ENCODE measurements at places on chromosomes 3 and 15.

GRCh38 chr3:46193436-46193835 is 14.7 kb downstream of the CCR1 start:
- DNase-seq, result no peak

- DNase-seq, result no peak
Measured at GRCh38 chr15:87602371-87602770, 654.2 kb downstream of the NTRK3 start.

- no peak for DNase-seq
Measured at GRCh38 chr3:189369636-189370035, 197.9 kb downstream of the TPRG1 start.

DNA sequence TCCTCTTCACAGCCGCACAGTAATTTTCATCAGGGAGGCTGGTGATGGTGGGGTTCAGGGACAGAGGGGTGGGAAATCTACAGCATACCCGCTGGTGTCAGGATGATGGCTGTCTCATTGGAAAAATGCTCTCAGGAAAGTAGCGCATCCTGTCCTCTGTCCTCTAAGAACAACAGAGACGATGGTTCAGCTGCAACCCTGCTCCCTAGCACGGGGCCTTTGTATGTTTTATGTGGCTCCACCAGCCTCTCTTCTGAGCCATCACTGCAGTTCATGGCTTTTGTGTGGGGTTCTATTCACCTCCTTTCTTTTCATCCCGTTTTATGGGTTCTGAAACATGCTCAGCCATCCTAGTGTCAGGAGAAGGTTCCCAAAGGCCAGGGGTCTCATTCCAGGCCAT is 68.9 kb downstream of the EPHB1 start:
- no peak for DNase-seq

DNA sequence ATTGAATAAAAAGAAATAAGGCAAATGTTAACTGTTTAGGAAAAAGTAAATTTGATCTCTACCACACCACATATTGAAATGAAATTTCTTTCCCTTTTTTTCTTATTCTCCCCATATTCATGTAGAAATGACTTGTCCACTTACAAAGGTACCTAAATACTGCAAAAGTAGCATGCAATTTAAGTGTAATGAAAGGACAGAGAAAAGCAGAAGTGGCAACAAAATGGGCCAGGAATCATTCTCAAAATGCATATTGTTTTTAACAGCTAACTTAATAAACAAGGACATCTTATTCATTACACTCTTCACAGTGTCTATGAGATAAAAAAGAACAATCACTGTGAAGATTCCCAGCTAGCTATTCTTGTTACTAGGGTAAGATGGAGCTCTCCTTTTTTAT is 40.6 kb upstream of the FGF7 start:
- DNase-seq, result no peak

DNA sequence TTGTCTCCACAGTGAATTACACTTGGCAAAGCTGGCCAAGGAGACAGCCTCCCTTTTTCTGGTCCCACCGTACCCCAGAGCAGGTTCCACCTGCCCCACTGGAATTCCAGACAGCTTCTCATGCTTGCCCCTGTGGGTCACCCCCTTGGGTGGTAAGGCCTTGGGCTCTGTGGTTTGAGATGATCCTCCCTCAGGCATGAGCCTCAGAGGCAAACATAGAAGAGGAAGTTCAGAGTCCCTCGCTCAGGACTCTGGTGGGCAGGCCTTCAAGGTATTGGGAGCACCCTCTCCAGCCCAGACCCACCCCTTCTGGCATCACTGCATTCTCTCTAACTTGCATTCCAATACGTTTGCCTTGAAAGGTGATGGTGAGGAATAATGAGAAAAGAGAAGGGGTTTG is 17.6 kb upstream of the UBA7 start:
- no peak for DNase-seq

DNA sequence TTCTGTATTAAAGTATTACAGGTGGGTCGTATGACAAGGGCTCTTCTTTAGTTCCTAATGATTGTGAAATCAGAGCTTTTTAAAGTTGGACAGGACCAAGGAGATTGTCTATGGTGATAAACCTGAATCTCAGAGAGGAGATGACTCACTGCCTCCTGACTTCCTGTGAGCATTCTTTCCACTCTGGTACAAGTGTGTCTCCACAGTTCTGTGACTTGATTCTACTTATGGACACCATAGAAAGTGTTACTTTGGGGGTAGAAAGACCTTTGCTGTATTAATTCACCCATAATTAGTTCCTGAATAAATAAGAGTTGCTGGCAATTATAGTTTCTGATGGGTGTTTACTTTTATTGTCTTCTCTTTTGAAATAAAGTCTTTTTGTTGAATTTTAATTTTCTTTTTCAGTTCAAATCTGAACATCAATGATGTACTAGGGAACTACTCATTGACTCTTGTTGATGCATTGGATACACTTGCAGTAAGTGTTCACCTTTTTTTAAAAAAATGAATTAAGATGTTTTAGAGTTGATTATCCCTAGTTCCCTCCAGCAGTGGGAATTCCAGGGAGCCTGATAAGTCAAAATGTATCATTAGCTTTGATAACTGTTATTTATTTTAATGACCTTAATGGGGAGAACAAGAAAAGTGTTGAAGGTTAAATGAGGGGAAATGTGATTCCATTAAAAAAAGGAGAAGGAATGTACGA is 7.4 kb downstream of the EDEM1 start:
- no peak for DNase-seq

- DNase-seq, result no peak
Measured at GRCh38 chr15:78077053-78077870, at the start of gene TBC1D2B. TBC1D2B (minus strand) TSS chr15:78077711; CDS start chr15:78077652, 59 bp downstream.

- DNase-seq, result no peak
Measured at GRCh38 chr3:139664958-139665357, 12.8 kb downstream of the NMNAT3 start.

DNA sequence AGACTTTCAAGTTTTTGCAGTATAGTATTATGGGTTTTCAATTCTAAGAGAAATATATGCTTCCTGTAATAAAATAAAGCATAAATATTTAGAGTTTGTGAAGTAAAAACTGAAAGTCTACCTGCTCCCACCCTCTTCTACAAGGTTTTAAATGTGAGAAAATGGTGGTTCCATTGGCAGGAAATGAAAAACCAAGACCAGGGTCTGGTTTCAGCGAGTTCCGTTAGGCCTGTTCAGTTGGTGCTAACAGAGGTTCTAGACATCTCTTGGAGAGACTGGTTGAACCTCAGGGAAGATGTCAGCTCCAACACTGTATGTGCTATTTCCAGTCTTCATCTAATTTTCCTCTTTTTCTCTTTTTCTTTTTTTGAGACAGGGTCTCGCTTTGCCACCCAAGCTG is 11.8 kb upstream of the MYO1E start:
- DNase-seq, result no peak

DNA sequence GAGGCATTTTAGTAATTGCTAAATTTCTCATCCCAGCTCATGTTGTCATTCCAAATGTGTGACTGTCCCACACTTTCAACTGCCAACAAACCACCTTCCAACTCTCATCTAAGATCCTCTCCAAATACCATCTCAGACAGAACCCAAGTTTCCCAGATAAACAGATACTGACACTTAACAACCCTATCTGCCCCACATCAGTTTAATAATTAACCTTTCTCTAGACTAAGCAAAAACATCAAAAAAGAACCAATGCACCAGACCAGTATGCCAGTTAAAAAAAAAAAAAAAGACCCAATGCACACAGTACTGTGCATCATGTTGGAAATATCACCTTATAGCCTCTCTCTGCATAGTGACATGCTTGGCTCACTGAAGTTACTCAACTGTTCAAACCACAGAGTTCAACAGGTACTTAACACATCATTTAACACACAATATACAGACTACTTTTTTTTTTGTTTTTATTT is 5.5 kb downstream of the SFMBT1 start:
- no peak for DNase-seq

GRCh38 chr3:74592359-74592758 is 22.1 kb downstream of the CNTN3 start:
- DNase-seq, result no peak

GRCh38 chr3:89908711-89909213 is 801.3 kb downstream of the EPHA3 start:
- no peak for DNase-seq

GRCh38 chr3:54994111-54994513 is 66.3 kb upstream of the LRTM1 start:
- DNase-seq, result no peak

DNA sequence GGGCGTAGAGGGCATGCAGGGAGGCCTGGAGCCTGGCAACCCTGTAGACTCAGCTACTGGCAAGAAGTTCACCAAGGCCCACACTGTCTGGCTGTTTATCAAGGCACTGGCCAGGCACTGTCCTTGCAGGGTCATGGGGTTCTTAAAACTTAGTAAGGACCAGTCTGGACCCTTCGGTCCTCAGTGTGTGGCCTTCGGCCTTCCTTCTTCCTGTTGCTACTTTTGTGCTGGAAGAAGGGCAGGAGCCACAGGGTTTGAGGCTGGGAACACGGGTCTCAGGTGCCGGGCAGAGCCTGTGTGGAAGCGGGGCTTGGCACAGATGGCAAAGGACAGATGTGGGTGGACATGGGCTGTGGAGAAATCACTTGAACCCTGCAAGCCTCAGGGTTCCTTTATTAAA is 76.6 kb downstream of the SNRK start:
- no peak for DNase-seq

DNA sequence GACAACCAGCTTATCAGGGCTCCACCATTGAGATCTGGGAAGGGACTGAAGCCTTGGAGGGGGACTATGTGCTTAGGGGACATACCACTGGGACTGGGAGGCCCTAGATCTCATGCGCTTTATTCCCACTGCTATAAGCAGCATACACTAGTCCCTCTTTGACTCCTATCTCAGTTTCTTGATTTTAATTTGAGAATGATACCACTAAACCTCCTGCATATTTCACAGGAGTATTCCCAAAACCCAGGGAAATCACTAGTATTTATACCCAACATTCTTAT is 29.2 kb downstream of the SLC24A1 start:
- no peak for DNase-seq

GRCh38 chr3:194382196-194382891 is 12.8 kb upstream of the LRRC15 start:
- DNase-seq, result no peak

DNA sequence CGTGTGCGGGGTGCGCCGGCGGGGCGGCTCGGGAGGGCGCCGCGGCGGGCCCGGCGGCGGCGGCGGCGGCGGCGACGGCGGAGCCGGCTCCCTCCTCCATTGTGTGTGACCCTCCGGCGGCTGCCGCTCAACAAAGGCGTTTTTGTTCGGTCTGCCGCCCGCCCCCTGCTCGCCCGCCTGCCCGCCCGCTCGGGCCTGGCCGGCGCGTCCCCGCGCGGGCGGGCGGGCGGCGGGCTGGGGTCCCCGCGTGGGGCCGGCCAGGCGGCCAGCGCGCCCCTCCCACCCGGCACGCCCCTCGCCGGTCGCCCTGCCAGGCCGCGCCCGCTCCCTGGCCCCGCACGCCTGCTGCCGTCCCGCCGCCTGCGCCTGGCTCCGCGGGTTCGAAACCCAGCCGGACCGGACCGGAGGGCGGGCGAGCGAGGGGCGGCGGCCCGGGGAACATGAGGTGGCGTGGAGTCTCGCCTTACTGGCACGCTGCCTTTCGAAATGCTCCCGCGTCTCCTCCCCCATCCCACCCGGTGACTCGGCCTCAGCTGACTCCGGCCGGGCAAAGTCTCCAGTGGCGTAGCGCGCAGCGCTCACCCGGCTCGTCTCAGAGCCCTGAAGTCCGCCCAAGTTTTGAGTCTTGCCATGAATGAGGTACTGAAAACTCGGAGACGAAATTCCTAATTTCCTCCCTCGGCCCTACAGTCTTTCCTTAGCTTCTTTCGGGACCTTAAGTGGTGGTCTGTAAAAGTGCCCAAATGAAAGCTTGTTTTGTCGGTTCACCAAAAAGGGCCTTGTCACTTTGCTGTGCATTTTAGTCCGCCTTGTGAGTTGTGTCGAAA is 588 bp downstream of the MAPK6 start:
- no peak for DNase-seq

DNA sequence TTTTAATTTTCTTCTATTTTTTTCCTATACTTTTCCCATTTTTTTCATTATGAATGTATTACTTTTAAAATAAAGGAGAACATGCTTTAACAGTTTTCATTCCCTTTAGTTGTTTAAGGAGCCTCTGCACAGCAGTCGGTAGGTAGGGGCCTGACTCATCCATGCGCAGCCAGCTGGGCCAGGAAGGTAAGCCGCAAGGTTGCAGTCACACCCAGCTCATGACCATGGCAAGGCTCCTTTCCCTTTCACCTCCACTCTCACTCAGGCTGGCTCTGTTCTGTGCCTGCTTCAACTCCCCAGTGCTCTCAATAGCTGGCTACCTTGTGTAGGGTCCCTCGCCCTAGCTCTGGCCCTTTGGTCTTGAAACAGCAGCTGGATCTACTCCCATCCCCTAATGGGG is 17.4 kb upstream of the ANKRD34C start:
- no peak for DNase-seq

DNA sequence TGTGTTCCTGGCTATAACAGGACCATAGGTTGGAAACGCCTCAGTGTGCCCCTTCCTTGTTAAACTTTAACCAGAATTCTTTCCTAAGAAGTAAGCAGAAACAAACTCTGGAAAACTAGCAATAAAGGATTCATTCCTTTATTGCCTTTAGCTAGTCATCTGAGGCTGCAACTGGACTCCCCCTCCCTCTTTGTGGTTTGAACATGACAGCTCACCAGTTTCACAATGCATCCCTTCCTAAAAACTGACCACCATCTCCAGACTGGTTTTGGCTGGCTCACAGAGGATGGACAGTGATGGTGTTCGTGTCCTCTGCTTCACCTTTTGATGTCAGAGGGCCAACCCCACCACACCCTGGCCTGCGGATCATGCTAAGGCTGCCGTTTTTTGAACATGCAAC is 27.9 kb upstream of the TGFBR2 start:
- no peak for DNase-seq

- DNase-seq, result no peak
Measured at GRCh38 chr3:108883373-108883772, 60.8 kb downstream of the TRAT1 start.

- DNase-seq, result no peak
Measured at GRCh38 chr3:10883478-10884234, 67.6 kb downstream of the SLC6A11 start.

- DNase-seq, result no peak
Measured at GRCh38 chr3:119145128-119145499, 851 bp upstream of the TEX55 start.

- DNase-seq, result no peak
Measured at GRCh38 chr3:6394944-6395343, 466.0 kb upstream of the GRM7 start.

DNA sequence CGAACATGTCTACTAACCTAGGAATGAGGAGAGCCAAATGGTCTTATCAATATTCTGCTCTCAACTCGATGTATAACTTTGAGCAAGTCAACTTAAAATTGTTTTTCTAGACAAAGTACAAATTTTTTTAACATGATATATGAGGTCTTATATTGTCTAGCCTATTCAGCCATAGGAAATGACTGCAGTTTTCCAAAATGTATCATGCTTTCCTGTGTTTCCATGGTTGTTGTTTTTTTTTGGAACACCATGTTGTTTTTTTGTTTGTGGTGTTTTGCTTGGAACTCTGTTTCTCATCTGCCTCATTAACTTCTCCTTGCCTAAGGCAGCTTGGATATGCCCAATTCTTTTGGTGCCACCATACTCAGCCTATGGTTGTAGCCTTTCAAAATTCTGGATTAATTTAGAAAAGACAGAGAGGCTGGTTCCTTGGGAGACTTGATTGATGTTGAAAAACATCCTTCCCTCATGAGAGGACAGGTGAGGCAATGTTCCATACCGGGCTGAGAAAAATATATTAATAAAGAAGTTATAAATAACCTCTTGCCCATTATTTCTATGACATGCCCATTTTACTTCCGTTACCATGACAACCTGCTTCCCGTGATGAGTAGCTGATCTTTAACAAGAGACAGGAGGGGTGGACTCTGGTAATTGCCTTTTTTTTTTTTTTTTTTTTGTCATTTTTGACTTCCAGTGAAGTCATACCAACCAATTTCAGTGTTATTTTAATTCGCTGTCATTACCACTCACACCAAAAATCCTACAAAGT is 687.9 kb upstream of the GRM7 start:
- no peak for DNase-seq
